Activated T-cell treated with anti-CD3 and anti-CD28 coated beads for 4 hours (primary cell): ENCODE measurements at places on chromosomes 5 and 9.

DNA sequence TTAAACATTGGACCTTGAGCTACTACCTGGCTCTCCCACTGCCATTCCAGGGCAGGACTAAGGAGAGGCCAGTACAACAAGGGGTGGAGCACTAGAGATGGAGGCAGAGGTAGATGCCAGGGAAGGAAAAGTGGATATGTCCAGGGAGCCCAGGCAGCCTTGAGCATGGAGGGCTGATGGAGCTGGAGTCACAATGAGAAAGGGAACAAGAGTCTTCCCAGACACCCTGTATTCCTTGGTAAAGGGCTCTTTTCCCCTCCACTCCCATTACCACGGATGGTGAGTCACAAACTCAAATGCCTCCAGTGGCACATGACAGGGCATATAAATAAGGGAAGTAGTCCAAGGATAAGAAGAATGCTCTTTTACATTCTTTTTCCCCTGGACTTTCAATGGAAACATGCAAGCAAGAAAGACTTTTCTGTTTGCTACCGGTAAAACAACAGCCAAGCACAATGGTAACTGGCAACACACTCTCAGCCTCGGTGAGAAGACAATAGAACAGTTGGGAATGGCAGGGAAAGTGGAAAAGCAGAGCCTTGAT, 16.7 kb downstream of the ERAP1 start:
- no peak for DNase-seq

- DNase-seq: no peak
These were observed 1.4 kb upstream of the LARP1 start for GRCh38 chr5:154753792-154754191.

- peak; percentile 1 for DNase-seq
These were observed 624 bp downstream of the FBXW11 start for GRCh38 chr5:172005708-172006320.

DNA sequence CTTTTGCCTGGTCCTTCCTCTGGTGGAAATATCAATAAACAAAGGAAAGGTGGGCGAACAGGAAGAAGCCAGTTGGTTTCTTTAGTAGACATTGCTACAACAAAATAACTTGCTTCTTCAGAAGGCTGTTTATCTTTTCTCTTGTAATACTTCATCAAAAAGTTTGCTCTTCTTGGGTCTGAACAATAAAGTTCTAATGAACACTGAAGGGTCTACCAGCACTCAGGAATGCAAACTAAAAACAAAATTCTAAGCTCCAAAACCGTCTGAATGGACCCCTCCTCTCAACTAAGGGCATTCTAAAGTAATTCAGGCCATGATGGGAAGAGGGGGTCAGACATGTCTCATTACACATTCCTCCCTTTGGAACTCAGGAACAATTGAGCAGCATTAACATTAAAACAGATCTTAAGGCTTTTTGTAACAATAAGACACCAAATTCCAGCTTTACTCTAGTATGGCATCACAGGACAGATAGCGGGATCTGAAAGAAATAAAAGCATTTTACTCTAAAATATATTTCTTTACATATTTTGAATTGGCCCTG, 2.3 kb downstream of the TBCA start:
- DNase-seq: no peak

GRCh38 chr5:150057996-150058395, 28.4 kb downstream of the CSF1R start:
- DNase-seq: no peak

GRCh38 chr9:109887079-109887478, 107.1 kb downstream of the PALM2AKAP2 start:
- no peak for DNase-seq

- no peak for DNase-seq
These were observed 6.8 kb downstream of the KIF12 start for GRCh38 chr9:114092336-114092735.

- no peak for DNase-seq
These were observed at the start of gene NPR2 for GRCh38 chr9:35791297-35791921. NPR2 (plus strand) TSS chr9:35791591; CDS start chr9:35792409, 818 bp downstream.

- DNase-seq: no peak
These were observed 23.8 kb upstream of the SLC46A2 start for GRCh38 chr9:112914524-112914923.
